ENCODE measurements at places on chromosomes 1 and 21.

- DNase-seq: no peak
Measured at GRCh38 chr1:221576268-221576667, 165.6 kb downstream of the DUSP10 start.

- no peak for DNase-seq
Measured at GRCh38 chr1:162193221-162193620, 123.7 kb downstream of the NOS1AP start.

DNA sequence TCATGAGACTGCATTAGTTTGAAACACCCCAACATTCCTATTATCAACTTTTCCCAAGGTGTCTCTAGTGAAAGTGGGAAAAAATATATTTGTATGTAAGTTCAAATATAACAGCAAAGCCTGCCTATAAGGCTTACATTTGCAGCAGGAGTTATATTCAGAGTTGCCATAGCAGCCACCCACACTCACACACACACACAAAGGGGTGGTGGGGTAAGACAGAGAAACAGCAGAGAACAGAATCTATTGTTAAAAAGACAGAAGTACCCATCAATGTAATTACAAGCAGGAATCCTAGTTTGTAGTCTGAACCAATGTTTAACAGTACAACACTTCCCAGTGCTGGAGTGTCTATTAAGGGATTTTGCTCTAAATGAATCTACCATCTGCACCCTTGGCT is 55.0 kb downstream of the PLPPR5 start:
- DNase-seq: no peak

GRCh38 chr1:42165511-42166210 is 1.1 kb upstream of the GUCA2A start:
- no peak for DNase-seq

GRCh38 chr1:159746666-159747065 is 32.3 kb upstream of the CRP start:
- no peak for DNase-seq

DNA sequence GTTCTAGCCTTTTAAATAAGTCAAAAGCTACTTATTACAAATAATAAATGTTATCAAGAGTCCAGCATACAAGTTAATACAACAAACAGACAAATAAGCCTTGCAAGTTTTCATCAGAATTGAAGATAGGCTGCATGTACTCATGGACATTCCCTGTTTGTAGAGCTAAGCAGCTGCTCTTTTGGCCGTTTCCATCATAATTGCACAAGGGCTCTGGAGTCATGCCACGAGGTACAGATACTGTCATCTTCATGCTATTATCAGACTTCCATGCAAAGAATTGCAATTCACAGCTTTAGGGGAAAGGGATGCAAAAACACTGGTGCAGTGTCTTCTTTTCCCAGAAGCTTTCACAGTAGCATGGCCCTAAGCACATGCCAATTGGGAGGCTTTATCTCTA is 52.8 kb upstream of the TBX15 start:
- no peak for DNase-seq

DNA sequence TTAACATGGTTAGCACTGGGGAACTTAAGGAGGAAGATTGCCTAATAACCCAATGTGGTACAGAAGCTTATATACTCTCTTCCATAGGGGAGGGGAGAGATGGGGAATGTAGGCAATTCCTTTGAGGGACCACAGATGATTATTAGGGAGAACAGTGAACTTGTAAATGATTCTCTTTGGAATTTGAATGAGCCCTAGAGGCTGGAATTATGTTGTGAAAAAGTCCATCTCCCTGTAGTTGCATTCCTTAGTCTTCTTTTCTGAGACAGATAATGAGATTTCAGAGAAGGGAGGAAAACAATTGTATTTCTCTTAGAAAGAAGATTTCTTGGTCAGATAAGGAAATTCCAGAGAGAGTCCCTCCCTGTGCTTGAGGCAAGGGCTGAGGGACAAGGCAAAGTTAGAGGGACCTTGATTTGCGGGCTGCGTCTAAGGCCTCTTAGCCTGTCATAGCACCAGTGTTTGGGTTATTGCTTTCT is 89.0 kb upstream of the HMCN1 start:
- no peak for DNase-seq

GRCh38 chr21:43297391-43297981 is 128.7 kb downstream of the CRYAA start:
- no peak for DNase-seq

- no peak for DNase-seq
Measured at GRCh38 chr1:27543284-27543683, 53.3 kb upstream of the WASF2 start.

GRCh38 chr1:230381049-230381467 is 45.1 kb downstream of the PGBD5 start:
- no peak for DNase-seq

DNA sequence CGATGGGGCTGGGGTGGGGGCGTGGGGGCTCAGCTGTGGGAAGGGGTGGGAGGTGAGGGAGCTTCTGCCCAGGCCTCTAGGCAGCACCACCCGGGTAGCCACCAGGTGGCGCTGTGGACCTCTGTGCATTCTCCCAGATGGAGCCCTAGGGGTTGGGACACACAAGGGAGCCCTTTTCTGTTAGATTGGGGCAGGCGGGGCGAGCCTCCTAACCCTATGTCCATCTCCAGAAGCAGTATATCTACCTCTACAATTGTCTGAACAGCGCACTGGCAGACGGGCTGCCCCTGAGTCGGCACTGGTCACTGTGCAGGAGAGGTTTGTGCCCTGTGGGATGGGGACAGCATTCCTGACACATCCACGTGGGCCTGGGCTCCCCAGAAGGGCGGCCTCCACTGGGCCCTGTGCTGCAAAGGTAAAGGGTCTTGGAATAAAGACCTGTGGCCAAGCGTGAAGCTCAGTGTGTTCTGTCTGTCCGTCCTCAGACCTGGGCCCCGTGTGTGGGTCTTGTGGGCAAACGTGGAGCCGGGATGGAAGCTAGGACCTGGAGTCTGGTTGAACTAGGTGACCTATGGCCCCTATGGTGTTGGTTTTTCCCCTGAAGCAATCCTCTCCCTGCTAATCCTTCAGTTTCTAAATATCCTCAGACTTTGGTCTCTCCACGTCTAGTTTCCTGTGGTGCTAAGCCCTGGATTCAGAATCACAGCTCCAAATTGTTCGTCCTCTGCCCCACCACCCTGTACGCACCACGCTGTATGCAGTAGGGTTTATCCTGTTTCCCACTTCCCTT is 4.4 kb upstream of the LGR6 start:
- DNase-seq: peak; percentile 53

DNA sequence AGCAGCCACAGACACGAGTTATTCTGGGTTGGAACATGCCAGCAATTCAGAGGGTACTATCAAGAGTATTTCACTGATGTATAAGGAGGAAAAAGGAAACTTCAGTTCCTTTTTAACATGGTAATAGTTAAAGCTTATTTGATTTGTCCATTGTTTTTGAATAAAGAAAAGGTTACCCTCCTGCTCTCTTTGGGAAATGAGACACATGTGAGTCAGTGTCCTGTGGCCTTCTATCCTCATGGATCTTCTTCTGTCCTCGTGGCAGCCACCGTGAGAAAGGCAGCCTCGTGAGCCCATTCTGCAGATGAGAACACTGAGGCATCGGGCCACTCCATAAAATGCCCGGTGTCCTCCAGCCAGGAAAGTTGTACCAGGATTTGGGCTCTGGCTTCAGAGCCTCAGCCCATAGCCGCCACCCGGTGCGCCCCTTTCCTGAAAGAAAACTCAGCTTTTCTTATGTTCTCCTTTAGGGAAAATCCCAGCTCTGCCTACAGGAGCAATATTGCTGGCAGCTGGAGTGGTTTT is 24.8 kb downstream of the KCNAB2 start:
- DNase-seq: no peak

DNA sequence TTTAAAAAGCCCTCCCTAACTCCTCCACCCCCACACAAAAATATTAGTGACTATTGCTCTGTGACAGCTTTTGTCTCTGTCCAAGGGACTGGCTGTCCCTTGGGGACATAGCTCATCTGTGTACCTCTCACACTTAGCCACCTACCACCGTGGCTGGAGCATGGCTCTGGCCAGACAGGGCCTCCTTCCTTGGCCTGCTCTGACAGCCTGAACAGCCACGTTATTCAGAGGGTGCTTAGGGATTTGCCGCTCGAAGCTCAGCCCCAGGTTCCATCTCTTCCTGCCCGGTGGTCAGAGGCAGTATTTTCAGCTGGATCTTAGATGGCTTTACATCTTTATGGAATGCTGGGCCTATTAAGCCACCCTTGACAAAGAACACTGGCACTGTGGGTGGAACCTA is 6.1 kb upstream of the CELSR2 start:
- DNase-seq: no peak

DNA sequence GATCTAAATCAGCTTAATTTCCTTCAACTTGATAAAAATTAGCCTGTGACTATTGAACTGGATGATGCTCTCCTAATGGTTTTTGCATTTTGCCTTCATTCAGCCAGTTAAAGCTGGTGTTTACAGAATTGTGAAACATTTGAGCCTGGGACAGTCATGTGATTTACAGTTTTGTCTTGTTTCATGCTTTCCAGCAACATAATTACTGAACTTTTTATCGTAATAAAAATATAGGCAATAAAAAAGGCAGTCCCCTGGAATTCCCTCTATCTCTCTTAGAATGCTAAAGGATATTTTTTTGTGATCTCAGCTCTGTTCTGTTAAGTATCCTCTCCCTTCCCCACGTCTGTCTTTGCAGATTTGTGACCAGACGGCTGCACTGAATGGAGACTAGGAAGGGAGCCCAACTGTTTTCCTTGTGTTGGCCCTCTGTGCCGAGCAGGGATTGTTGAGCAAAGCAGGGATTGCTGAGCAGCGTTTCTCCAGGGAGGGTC is 70.3 kb upstream of the RGL1 start:
- DNase-seq: no peak

DNA sequence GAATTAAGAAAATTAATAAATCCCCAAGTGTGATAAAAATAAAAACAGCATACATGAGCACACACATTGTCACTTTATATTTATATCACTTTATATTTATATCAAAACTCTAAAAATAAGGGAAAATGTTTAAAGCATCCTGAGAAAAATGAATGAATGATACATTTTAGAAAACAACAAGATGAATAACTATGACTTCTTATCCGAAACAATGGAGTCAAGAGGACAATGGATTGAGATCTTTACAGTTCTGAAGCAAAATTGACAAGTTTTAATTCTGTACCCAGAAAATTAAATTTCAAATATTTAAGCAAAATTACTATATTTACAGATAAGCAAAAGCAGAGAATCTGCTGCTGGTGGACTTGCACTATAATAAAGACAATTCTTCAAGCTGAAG is 512.6 kb downstream of the MRPL39 start:
- DNase-seq: no peak

DNA sequence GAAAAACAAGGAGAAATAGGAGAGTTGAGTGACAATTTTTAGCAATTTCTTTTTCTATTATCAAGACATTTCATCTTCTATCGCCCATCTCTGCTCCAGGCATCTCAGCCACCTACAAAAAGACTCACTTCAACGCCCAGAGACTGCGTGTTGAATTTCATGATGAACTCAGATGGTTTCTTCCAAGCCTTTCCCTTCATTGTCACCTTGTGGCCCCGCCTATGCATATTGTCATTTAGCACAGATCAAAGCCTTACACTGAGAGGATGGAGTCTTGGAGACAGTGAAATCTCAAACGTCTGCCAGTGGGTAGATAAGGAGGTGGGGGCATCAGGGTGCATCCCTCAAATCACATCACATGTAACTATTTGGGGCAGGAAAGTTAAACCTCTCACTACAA is 319.4 kb downstream of the SIPA1L2 start:
- no peak for DNase-seq

- no peak for DNase-seq
Measured at GRCh38 chr1:234887016-234887900, 241.4 kb downstream of the TOMM20 start.

- no peak for DNase-seq
Measured at GRCh38 chr1:204250428-204251030, 36.7 kb upstream of the GOLT1A start.

GRCh38 chr1:32937061-32937460 is 27.5 kb downstream of the RNF19B start:
- DNase-seq: no peak

- DNase-seq: no peak
Measured at GRCh38 chr1:99217599-99217998, 46.7 kb upstream of the PLPPR4 start.

- DNase-seq: no peak
Measured at GRCh38 chr1:168476588-168477385, 67.0 kb downstream of the XCL2 start.

DNA sequence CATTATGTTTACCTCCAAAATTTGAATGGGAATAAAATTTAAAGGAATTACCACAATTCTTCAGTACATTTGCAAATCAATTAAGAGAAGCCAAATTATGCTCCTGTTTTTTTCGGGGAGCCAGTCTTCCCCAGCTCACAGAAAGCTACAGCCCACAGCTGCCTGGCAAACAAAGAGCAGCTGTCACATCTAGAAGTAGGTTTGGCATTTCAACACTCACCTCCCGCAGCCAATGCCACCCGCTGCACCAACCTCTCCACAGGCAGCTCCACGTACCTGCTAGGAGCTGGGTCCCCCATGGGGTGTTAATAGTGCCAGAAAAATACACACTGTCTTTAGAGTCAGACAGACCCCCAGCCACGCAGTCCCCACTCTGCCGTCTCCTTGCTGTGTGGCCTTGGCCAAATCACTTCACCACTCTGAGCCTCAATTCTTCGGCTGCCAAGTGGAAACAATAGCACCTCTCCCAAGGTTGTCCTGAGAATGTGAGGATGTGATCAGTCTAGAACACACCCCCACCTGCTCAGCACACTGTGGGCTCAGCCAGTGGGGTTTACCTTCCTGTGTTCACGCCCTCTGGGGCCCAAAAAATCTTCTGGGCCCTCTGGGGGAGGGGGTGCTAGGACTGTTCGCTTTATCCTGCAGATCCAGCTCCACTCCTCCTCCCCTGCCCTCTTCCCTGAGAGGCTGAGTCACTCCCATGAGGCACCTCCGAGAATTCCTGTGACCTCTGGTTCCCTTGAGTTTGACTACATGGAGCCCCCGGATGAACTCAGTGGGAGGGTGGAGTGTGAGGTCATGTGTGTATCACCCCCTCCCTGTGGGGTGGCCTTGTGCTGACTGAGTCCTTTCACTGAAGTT is 204.3 kb upstream of the GRIK3 start:
- DNase-seq: no peak

DNA sequence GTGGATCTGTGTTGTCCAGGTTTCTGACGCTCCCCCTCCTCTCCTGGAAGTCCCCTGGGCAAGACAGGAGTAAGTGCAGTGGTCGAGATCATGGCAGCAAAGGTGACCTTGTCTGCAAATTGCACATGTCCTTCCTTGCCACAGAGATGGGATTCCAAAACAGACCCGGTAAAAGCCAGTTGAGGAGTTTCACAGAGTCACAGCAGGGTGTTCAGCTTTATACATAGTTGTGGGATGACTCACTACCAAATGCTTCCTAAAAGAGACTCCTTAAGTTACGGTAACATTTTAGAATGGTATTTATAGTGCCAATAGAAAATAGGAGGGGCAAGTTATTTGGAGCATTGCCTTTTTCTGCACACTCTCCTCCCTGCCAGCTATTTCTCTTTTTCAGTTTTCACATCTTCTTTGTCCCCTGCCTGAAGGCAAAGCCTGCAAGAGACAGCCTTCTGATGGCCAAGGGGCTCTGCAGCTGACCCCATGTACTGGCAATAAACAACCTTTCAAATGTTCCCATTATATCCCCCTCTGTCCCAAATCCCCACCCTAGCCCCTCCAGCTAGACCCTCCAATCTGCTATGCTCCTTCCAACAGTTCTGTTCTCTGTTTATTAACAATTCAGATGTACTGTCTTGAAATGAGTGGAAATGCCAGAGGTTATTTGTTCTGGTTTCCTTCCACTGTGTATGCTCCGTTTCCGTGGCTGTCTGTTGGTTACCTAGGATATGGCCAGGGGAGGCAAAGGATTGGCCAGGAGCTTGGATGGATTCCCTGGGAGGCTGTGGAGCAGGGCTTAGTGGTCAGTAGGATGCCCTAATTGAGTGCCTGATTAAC is 115.0 kb downstream of the TGFB2 start:
- no peak for DNase-seq

GRCh38 chr1:230869500-230869899 is 1.2 kb upstream of the C1orf198 start:
- no peak for DNase-seq
